ENCODE measurements at places on chromosomes 1 and 21.

DNA sequence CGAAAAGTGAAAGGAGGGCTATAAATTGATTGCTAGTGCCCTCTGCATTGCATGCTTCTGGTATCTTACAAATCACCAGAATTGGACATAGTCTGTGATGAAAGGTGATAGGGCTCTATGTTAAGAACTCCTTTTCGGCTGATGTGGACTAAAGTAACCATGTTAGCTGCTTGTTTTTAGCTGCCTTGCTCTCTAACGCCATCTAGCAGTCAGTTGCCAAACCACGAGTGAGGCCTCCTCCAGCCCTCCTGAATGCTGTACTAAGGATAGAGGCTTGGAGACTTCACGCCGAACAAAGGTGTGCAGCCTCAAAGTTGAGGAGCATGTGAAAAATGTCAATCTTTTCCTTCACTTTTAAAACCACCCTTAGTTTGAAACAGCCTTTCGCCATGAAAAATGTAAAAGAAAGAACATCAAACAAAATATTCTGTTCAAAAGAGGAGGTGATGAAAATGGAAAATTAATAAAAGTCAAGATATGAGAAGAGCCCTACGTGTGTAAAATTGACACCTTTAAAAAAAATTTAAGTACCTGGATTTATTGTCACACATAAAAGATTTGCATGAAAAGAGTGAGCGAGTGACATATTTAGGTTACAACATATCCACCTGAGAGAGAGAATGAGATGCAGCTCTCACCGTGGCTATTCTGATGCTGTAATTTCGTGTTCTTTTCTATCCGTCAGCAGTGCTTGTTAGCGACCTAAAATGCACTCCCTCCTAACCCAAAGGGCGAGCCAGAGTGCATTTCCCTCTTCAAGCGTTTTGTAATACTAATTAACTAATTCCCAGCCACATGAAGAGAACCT, 8.1 kb downstream of the LRRC53 start:
- peak; percentile 47 for DNase-seq

DNA sequence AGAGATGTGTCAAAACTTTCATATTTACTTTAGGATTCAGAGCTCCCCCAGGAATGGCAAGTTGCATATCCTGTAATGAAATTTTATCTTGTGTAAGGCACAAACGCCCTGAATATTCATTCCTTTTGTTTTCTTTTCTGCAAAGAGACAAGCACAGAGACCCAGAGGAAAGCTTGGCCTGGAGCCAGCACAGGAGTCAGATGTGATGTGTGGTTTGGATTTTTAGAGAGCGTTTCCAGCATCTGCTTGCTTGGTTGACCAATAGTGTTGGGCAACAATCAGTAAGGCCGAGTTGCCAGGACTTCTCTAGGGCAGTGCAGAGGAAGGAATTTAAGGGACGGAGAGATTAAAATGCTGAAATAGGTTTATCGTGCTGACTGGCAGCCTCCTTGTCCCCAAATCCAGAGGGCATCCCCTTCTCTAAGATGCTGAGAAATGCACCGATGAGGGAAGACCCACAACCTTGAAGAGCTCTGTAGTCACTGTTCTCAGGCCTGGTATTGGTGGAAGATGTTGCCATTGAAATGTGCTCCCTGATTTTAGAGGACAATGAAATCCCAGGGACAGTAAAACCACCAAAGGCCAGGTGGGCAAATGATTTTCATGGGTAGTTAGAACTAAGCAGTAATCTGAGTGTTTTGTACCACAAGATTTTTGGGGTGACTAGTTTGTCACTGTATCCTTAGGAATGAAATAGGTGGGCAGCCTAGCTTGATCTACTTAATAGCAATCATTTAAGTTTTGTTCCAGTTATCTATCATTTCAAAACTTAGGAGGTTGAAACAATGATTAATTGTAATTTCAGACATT, 37.9 kb upstream of the RHOU start:
- peak; percentile 23 for DNase-seq

DNA sequence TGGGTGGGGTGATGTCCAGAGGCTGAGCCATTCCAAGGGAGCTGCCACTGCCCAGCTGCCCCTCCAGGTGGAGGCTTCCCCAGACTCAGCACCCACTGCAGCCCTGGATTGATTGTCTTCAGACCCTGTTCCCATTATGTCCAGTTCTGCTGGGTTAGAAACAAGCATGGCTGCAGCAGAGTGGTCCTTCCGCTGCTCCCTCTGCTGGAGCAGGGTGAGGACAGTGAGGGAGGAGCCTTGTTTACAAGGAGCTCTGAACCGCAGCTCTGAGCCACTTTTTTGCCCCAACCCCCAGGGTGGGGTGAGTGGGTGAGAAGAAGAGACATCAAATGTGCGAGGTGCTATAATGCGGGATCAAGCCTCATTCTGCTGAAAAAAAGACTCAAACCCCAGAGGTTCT, 2.3 kb downstream of the TNNT2 start:
- no peak for DNase-seq

- DNase-seq: no peak
These were observed 673.0 kb downstream of the USP25 start for GRCh38 chr21:16402752-16403151.

DNA sequence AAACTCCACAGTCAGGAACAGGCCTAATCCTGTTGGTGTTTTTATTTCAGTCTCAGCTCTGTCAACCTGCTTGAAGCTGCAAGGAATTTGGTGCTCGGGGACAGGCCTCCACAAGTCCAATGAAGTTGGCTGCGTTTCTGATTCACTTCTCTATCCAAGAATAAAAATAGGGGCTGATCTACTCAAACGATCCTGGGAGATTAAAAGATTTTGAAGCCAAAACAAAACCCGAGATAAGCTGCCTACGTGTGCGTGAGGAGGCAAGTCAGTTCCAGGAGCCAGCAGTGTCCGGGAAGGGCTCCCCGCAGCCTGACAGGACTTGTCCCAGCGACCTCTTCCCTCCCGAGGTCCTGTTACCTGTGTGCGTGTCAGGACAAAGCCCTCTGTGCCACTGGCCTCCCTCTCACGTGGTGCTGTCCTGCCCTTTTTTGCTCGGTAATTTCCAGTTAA, 98.0 kb downstream of the ETS2 start:
- DNase-seq: no peak
